ENCODE measurements at places on chromosomes 4 and X.

GRCh38 chr4:173288296-173288695 lies 45.9 kb downstream of the HMGB2 start:
- peak; percentile 30 for DNase-seq

DNA sequence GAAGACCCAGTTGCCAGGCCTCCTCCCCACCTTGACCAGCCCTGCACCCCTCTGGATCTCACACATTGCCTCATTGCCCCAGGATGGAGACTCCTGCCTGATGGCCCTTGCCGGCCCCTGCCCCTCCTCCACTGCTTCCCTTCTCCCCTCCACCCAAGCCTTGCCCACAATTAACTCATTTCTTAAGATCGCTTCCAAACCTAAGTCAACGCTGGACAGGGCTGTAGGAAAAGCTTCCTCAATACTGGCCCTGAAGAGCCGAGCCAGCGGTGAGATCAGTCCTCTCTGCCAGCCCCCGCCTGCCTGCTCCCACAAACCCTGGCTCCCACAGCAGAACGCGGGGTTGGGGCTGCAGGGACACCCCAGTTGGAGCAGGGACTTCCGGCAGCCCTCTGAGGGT lies 7.5 kb upstream of the HAUS7 start:
- no peak for DNase-seq

- no peak for DNase-seq
These were observed 42.5 kb downstream of the VGLL1 start for GRCh38 chrX:136574548-136574947.

- no peak for DNase-seq
These were observed 1147.6 kb upstream of the PCDH10 start for GRCh38 chr4:132001542-132001941.

DNA sequence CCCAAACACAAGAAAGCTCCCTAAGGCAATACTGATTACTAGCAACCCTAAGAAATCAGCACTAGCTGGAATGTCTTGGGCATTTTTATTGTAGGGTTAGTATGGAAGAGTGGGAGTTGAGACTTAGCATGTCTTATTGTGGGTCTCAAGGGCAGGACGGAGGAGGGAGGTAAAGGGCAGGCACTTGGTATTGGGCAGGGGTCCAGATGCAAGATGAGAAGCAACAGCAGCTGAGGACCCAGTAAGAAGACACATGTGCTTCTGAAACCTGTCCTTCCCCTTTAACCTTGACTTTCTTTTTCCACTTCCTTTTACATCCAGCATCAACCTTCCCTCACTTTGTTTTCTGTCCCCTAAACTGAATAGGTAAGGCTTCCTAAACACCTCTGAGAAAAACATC lies 37.4 kb downstream of the LARP7 start:
- no peak for DNase-seq

GRCh38 chrX:88355252-88355651 lies 391.8 kb upstream of the CPXCR1 start:
- no peak for DNase-seq

GRCh38 chr4:150986085-150986484 lies 29.0 kb downstream of the LRBA start:
- no peak for DNase-seq

GRCh38 chr4:91171217-91171616 lies 1044.0 kb downstream of the CCSER1 start:
- no peak for DNase-seq

DNA sequence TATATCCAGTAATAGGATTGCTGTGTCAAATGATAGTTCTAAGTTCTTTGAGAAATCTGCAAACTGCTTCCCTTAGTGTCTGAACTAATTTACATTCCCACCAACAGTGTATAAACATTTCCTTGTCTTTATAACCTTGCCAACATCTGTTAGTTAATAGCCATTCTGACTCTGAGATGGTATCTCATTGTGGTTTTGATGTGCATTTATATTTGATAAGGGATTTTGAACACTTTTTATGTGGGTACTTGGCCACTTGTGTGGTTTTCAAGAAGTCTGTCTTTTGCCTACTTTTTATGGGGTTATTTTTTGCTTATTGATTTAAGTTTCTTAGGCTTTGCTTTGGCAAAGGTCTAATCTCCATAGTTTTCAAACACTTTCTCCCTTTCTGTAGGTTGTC lies 189.9 kb upstream of the CXCL13 start:
- DNase-seq = no peak

GRCh38 chr4:84995386-84995785 lies 28.9 kb upstream of the WDFY3 start:
- no peak for DNase-seq

DNA sequence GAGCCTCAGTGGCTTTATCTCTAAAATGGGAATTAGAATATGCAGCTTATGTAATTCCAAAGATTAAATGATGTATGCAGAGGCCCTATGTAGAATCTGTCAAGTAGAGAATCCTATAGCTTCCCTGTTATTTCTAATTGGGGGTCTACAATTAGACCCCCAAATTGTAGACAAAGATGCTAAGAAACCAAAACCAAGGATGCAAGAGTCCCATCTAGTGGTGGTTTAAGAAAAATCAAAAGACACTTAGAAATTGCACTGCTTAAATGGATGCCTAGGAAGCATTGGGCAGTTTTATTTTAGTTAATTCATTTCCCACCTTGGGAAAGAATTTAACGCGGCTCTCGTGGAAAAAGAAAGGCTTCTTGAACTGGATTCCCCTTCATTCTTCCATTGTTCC lies 115.2 kb downstream of the GABRA2 start:
- DNase-seq = no peak

- DNase-seq = no peak
These were observed 205.9 kb downstream of the PTTG2 start for GRCh38 chr4:38166082-38166481.

DNA sequence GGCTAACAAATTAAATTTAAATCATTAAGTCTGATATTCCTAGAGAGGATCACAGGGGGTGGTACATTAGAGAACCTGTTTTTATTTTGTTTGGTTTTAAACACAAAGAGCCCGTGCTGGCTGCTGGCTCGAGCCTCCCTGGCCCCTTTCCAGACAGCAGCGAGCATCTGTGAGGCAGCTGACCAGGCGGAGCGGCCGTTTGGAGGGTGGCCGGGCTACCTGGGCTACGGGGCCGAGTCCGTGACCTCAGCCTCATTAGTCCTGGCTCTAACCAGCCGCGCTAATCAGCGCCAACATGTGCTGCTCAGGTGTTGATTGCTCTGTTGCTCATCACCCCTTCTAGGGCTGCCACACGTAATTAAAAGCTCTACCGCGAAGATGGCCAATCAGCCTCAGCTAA lies 35.3 kb downstream of the DCTD start:
- DNase-seq = no peak

GRCh38 chrX:63526863-63527262 lies 175.7 kb upstream of the SPIN4 start:
- no peak for DNase-seq

GRCh38 chrX:30144971-30145731 lies 70.2 kb upstream of the MAGEB2 start:
- no peak for DNase-seq

- no peak for DNase-seq
These were observed 236.8 kb upstream of the VCX start for GRCh38 chrX:7606039-7606652.

GRCh38 chr4:85571008-85571407 lies 96.1 kb downstream of the ARHGAP24 start:
- no peak for DNase-seq

DNA sequence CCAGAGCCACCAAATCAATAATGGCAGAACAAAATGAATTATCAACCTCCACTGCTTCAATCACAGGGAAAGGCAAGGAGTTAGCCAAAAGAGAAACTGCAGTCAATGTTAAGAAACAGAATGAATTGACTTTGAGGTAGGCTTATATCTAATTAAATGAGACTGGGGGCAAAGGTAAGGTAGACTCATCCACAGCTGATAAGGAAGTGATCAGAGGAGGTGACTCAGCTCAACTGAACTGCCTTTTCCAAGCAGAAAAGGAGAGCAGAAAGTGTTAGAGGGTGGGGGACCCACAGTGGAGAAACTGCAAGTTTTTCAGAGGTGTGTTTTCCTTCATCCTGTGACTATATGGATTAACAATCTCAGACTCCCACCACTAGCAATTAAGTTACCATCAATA lies 345.8 kb upstream of the PPARGC1A start:
- no peak for DNase-seq

- DNase-seq = no peak
These were observed 41.2 kb downstream of the ANXA5 start for GRCh38 chr4:121655320-121656268.

DNA sequence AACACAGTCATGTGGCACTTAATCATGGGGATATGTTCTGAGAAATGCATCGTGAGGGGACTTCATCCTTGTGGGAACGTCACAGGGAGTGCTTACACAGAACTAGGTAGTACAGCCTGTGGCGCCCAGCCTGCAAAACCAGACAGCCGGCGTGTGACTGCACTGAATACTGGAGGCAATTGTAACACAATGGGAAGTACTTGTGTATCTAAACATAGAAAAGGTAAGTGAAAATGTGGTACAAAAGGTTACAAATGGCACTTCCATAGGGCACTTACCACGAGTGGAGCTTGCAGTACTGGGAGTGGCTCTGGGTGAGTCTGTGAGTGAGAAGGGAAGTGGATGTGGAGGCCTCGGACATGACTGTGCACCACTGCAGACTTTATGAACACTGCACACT lies 5.2 kb downstream of the TLR3 start:
- DNase-seq = no peak

DNA sequence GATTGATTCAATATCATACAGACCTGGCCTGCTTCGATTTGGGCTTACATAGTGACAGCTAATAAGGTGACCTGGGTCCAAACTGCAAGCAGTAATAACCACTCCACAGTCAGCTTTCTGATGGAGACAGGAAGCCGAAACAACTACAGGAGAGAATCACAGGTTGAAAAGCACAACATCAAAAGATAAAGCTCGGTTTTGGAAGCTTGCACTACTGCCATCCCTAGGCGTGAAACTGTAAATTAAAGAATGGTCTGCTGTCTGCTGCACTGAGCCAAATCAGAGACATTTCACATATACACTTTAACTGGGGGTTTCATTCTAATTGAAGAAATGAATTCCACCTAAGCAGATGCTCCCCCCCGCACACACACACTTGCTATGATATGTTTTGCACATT lies 116.3 kb downstream of the DHX15 start:
- DNase-seq = no peak

DNA sequence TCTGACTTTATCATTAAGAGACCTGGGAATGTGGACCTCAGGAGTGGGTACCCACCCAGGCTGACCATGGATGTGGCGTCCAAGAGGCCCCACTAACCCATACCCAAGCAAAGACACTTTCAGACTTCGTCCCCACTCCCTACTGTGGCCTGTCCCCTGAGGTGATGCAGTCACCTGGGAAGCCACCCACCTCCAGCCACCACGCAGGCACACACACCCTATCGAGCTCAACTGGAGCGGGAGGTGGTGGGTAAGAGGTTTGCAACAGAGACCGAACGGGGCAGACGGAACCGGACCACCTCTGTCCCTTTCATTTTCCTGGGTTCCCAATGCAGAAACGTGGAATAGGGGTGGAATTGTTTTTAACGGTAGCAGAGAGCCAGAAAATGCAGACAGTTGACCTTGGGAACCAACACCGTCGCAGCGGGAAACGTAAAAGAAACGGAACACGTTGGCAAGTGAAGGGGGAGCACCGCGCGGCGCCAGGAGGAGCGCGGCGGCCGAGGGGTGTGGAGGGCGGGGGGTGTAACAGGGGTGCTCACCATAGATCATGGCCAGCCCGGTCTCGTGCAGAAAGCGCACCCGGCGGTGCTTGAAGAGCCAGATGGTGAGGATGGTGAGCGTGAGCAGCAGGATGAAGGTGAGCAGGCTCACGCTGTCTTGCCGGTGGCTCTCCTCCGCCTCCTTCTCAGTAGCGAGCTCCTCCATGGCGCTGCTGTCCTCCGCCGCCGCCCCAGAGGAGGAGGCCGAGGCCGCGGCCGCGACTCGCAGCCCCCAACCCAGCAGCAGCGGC lies 559 bp downstream of the SLC9A7 start:
- DNase-seq = no peak

DNA sequence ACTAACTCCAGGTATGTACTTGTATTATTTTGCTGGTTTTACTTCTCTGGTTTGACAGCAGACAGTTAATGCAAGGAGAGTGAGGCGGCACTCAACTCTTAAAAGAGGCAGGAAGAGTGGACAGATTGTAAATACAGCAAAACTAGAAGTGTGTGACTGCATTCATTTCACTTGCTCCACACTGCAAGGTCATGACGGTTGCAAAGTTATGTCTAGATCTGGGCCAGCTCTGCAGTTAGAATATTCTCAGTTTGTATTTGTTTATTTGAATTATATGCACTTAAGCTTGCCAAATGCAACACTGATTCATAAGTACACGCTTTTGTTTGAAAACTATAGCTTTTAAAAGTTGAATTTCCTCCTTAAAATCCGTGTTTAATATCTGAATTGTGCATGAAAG lies 148.9 kb downstream of the STIM2 start:
- no peak for DNase-seq

DNA sequence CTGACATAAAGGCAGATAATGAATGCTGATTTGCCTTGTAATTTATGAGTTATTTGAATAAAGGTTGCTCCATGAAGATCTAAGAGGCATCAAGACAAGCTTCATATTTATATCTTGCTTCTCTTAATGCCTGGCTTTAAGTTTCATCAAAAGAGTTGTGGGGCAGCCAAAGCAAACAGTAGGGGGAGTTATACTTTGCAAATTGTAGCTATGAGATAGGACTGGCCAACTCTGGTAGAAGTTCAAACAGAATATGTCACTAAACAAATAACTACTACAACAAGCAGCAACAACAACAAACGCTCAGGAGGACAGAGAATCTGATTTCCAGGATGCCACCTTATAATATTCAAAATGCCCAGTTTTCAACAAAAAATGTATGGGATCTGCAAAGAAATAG lies 69.1 kb upstream of the PLAC1 start:
- no peak for DNase-seq

DNA sequence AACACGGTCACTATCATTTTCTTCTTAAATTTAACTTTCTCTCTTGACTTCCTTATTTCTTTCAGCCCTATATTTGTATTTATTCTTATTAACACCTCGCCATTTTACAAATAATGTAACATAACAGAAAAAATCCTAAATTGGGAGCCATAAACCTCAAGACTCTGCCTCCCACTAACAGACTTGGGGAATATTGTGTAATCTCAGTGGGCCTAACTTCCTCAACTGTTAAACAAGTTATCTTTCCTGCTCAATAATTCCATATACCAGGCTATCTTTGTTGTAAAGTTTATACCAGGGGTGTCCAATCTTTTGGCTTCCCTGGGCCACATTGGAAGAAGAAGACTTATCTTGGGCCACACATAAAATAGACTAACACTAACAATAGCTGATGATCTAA lies 26.2 kb downstream of the PRSS12 start:
- DNase-seq = no peak

GRCh38 chrX:1323315-1323714 lies 13.3 kb upstream of the IL3RA start:
- peak; percentile 2 for DNase-seq
